ENCODE measurements at places on chromosomes 5 and 9.

- DNase-seq = no peak
These were observed 69.8 kb downstream of the YIPF5 start for GRCh38 chr5:144100702-144101101.

- DNase-seq = peak; percentile 64
These were observed 28.6 kb upstream of the TNC start for GRCh38 chr9:115146581-115147021.

DNA sequence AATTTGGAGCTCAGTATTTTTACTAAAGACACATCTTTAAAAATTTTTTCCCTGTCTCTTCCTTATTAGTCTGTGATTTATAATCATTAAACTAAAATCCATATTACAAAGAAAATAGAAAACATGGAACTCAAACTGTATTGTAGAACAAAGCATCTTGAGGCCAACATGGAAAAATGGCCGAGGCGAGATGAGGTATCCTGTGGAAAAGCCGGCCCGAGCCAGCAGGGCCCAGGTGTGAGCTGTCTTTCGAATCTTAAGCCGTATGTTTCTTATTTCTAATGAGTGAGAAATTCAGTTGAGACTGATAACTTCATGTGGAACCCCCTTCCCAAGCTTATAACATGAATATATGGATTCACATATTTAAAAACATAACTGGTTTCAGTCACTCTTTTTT lies 170.4 kb upstream of the OTULINL start:
- no peak for DNase-seq

GRCh38 chr5:36720688-36721087 lies 114.3 kb downstream of the SLC1A3 start:
- no peak for DNase-seq

GRCh38 chr5:111385051-111385450 lies 127.3 kb downstream of the STARD4 start:
- no peak for DNase-seq

GRCh38 chr5:172473427-172473826 lies 19.1 kb upstream of the SH3PXD2B start:
- DNase-seq = no peak

GRCh38 chr9:130417602-130418001 lies 27.2 kb upstream of the ASS1 start:
- no peak for DNase-seq

DNA sequence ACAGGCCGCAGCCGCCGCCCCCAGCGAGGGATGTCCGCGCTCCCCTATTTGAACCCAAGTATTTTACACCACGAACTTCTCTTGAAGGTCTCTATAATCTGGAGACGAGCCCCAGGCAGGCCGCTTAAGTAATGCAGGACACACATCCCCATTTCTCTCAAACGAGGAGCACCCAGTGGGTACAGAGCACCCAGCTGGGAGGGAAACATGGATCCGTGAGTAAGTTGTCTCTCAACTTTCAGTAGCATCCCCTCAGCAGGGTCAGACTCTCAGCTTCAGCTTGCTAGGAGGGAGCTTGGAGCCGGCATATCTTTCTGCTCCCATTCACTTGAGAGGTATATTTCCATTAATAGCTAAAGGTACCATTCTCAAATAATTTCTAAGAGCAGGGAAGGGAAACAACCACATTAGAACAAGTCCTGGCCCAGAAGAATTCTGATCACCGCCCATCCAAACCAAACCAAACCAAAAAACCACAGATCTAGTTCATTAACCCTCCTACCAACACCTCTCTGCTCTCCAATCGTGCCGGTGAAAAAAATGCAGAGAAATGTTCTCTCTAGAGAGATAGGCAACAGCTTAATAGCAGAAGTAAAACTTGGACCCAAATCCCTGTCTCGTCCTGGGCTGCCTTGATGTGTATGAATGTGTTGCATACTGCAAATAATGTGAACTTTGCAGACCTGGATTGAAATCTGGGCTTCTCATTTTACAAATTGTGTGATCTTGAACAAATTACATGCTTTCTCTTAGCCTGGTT lies 910 bp downstream of the TDRD7 start:
- no peak for DNase-seq

DNA sequence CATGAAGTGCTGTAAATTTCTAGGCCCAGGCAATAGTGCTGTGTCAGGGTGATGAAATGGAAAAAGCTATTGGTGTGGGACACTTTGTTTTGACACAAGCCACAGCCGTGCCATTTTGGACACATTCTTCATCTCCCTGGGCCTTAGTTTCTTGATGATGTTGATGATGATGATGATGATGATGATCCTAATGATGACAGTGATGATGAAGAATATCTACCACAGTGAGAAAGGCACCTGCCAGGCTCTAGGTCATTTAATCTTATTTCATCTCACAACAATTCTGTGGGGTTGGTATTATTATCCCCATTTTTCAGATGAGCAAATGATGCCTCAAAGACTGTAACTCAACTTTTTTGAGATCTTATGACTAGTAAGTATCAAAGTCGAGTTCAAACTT lies 102.2 kb upstream of the STC2 start:
- no peak for DNase-seq

- DNase-seq = no peak
These were observed 95.9 kb upstream of the MVB12B start for GRCh38 chr9:126230692-126231091.

Data from amniotic stem cell (primary cell).